ENCODE measurements at places on chromosomes 6 and 20.

- DNase-seq: no peak
Observed at GRCh38 chr6:12148317-12148801, 136.2 kb downstream of the HIVEP1 start.

- no peak for DNase-seq
Observed at GRCh38 chr20:16699293-16699692, 30.5 kb upstream of the SNRPB2 start.

- no peak for DNase-seq
Observed at GRCh38 chr6:114430534-114431124, 87.8 kb upstream of the HS3ST5 start.

DNA sequence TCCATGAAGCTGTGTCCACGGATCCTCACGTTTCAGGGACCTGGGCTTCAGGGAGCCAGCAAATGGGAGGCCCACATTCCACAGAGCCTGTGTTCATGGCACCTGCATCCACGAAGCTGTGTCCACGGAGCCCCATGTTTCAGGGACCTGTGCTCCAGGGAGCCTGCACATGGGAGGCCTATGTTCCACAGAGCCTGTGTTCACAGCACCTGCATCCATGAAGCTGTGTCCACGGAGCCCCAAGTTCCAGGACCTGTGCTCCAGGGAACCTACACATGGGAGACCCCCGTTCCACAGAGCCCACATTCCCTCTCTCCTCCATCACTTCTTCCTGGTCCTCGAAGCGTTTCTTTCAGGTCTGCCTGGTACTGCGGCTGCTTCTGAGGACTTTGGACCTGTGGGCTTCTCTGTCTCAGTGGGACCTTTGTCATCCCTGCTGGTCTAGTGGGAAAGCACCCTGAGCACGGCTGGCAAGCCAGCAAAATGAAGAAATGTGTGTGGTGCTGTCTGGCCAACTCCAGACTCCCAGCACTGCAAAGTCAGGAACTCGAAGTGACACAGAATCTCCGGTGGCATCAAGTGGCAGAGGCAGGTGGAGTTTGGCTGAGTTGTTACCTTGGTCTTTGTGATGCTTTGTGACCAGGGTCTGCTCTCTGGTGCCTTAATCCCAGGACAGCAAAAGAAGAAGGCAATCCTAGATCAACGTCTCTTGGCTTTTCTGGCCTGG is 245.9 kb downstream of the DLL1 start:
- peak; percentile 42 for DNase-seq

- DNase-seq: no peak
Observed at GRCh38 chr6:168645326-168645725, 204.3 kb downstream of the SMOC2 start.

GRCh38 chr6:26607434-26608230 is 10.9 kb downstream of the ABT1 start:
- DNase-seq: no peak

- no peak for DNase-seq
Observed at GRCh38 chr6:150565945-150566344, 33.7 kb upstream of the PLEKHG1 start.

- no peak for DNase-seq
Observed at GRCh38 chr6:123997223-123997622, 193.6 kb downstream of the NKAIN2 start.

GRCh38 chr6:143844006-143844405 is 868 bp downstream of the LTV1 start:
- no peak for DNase-seq

GRCh38 chr20:36599912-36600345 is 5.7 kb upstream of the RAB5IF start:
- DNase-seq: no peak

GRCh38 chr20:3563133-3563532 is 92.3 kb downstream of the ATRN start:
- DNase-seq: no peak

GRCh38 chr6:8020083-8020482 is 44.1 kb downstream of the BLOC1S5 start:
- DNase-seq: no peak

GRCh38 chr6:162849269-162849668 is 121.5 kb downstream of the PACRG start:
- DNase-seq: no peak

All from Right ventricle myocardium inferior (tissue), 1 donor.